ENCODE measurements at places on chromosomes 4 and X. TPM values are rescaled to one million over a fixed set of nuclear protein-coding genes. Genes with fewer than 3 reads are reported as not detected.

GRCh38 chrX:20968996-20969395, 405.2 kb upstream of the CNKSR2 start:
- peak; percentile 75 for DNase-seq

- DNase-seq, result peak; percentile 81
Observed at GRCh38 chrX:12955882-12956703, 18.8 kb upstream of the TMSB4X start.

GRCh38 chr4:173009129-173009823, 159.3 kb upstream of the GALNT7 start:
- peak; percentile 66 for DNase-seq

- DNase-seq, result peak; percentile 89
Observed at GRCh38 chr4:87975466-87975865, at the start of gene SPP1. Gene SPP1 (plus strand): TSS chr4:87975714. CDS start chr4:87976896, 1,182 bp downstream.

GRCh38 chrX:9071031-9071650, 37.2 kb upstream of the FAM9B start:
- DNase-seq, result no peak

GRCh38 chrX:96906741-96907140, 23.0 kb downstream of the RPA4 start:
- DNase-seq, result peak; percentile 4

GRCh38 chr4:24007860-24008261, 118.0 kb upstream of the PPARGC1A start:
- no peak for DNase-seq

GRCh38 chr4:183107891-183108459, 8.9 kb downstream of the WWC2 start:
- DNase-seq, result no peak

DNA sequence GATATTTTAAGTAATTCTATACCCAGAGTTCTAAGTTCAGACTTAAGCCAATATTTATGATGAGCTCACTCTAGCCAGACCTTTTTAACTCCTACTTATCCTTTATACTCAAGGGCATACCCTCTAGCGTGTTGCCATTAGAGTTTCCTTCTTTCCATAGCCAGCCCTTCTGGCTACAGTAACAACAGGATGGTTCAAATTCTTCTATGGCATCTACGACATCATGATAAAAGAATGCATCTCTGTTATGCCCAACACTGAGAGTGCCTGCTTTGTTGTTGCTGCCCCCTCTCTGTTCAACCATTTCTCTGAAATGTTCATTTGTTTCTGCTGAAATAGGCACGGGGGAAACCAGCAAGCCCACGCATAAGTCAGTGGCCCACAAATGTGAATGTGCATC, 104.5 kb downstream of the UBE2NL start:
- DNase-seq, result no peak

GRCh38 chrX:7542587-7543380, 300.2 kb upstream of the VCX start:
- DNase-seq, result no peak

GRCh38 chr4:2364654-2365053, 53.8 kb downstream of the ZFYVE28 start:
- no peak for DNase-seq

DNA sequence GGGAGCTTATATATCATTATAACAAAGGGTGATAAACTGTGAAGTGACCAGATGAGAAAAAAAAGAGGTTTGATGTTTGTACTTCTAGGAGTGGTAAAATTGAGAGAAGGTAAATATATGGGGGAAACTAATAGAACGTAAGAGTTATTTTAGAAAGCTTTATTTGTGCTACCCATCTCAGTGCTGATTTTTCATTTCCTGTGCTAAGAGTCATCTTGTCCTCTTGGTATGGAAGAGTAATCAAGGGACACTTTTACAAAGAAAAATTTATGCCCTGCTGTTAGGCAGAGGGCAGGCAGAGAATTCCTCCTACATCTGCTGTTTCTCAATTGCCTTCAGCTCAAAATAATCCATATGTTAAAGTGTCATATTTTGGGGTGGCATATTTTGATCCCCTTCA, 49.6 kb upstream of the BMP2K start:
- no peak for DNase-seq

DNA sequence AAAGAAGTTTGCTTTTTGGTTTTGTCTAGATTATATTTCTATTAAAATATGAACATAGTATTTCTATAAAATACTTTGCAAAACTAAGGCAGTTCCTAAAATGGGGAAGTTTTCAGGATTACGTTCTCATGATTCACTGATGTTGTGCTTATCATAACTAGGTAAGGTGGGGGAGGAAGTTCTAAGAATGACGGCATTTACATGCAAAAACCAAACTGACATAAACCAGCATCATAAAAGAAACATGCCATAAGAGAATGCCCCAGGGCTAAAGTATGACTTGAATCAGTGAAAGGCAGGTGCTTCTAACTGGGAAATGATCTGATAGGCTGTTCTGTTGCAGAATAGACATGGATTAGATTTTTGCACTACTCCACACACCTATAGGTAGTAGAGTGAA, 204.7 kb upstream of the JADE1 start:
- no peak for DNase-seq

- DNase-seq, result peak; percentile 44
Observed at GRCh38 chr4:3305610-3306371, 13.0 kb downstream of the RGS12 start.

DNA sequence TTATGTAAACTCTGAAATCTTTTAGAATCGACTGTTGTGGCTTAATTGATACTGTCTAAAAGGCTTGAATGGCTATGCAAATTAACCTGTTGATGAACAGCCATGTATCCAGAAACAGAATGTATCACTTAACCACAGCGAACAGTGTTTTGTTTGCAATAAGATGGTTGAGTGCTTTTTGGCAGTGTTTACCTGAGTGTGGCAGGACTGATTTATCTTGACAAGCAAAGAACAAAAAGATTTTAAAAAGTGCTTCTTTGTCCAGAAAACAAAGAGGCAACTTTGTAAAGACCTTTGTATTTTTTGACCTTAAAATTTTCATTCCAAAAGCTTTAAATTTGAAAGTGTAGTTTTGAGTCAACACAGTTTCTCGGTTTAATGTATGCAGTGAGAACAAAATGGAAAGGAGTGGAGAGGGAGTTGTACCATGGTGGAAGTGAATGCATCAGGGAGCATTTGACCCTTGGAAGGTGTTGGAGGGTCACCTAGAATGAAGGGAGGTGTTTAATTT, 18.0 kb downstream of the ARHGAP10 start:
- DNase-seq, result no peak

DNA sequence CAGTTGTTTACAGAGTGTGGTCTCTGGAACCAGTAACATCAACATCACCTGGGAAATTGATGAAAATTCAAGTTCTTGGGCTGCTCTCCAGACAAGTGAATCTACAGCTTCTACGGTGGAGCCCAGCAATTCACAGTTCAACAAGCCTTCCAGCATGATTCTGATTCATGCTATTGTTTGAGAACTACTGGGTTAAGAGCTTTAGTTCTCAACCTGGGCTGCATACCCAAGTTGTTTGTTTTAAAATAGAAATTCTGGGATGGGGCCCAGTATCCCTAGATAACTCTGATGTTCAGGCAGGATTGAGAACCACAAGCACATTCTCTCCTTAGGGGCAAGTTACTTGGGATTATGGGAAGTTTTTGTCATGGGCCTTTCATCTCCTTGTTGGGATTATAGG, 37.9 kb upstream of the PGK1 start:
- DNase-seq, result peak; percentile 4

Gene FOXP3
- total RNA-seq, result not detected

Gene GLRA2
- not detected for total RNA-seq

Gene PHOX2B
- total RNA-seq, result not detected

Gene DDIT4L
- not detected for total RNA-seq

Measured in H4 (cell line).